ENCODE measurements at places on chromosomes 2 and 18.

DNA sequence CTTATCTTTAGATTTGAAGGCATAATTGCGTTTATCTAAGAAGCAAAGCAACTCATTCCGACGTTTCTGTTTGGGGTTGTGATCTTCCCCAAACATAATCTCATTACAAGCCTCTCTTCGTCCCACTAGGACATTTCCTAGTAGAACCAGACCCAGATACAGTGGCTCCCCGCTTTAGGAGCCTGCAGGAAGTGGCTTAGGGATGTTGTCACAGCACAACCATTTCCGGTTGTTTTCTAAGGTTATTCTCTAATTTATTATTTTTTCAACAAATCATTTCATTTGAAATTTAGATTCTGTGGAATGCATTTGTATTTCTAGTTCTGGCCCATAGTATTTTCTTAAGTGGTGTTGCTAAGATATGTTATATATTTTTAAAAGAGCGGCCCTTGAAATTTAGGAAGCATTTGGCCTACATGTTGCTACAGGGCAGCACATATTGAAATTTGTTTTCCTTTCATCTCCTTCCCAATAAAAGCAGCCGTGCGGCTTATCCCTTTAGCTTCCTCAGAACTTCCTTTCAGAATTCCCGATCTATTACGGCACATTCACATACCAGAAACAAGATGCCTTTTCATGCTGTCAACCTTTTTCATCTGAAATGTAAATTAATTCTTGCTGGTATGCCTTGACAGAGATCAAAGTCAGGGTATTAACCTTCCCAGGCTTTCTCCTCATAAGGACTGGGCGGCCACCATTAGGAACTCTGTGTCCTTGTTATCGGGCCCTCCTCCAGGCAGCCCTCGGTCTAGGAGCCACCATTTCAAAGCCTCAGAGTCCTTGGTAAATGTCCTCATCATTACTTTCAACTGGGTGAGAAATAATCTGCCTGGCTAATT, 210.9 kb upstream of the SP5 start:
- no peak for DNase-seq

- DNase-seq, result no peak
Observed at GRCh38 chr2:9712263-9712662, 81.5 kb upstream of the YWHAQ start.

DNA sequence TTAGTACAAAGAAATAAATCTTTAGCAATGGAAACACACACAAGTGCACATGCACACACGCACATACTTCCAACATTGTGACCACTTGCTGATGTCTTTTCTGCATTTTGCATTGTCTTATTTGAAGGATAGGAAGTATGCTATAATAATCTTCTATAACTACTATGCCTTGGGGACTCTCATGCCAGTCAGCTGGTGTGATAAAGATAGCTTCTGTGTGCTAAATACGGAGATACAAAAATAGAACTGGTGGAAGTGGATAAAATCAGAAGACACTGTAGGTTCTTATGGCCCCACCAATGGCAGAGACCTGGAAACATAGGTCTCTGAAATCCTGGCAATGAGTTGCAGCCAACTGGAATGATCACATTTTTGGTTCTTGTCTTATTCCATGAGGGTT, 31.5 kb upstream of the RASGRP3 start:
- DNase-seq, result no peak

- DNase-seq, result peak; percentile 47
Observed at GRCh38 chr2:222976521-222977061, 75.4 kb upstream of the KCNE4 start.

DNA sequence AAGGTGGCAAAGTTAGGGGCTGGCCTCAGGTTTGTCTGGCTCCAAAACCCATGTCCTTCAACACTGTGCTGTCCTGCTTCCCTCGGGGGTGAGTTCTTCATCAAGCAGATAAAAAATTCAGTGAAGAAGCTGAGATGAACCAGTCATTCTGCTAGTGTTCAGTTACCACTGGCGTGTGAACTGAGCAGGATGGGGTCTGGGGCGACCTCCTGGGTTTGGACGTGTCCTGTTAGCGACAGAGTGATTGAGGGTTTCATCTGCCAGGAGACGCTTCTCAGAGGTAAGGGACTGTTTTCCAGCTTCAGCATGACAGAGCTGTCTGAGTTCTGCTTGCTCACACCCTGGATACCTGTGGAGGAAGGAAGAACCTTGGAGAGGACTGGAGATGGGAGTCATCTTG, 14.6 kb downstream of the CEP68 start:
- no peak for DNase-seq

- DNase-seq, result peak; percentile 7
Observed at GRCh38 chr2:126707941-126708340, 52.0 kb downstream of the GYPC start.

- no peak for DNase-seq
Observed at GRCh38 chr2:99697811-99698568, 208.2 kb upstream of the REV1 start.

DNA sequence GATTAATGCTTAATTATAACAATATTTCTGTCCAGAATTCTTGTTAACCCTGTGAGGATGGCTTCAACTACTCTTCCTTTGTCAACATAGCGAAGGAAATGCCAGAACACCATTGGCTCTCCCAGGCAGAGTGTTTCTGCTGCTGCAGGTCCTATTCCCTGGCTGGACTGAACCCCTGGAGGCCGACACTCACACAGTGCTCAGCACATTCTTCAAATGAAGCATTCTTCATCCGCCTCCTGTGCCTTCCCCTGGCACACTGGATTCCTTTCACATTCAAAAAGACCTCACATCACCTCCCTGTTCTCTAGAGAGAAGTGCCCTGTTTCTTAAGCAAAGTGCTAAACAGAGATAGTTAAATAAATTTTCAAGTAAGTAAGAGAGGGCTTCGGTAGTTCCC, 187.3 kb upstream of the MSH6 start:
- DNase-seq, result no peak
